ENCODE measurements at places on chromosomes 4 and X. TPM values are rescaled to one million over a fixed set of nuclear protein-coding genes. Genes with fewer than 3 reads are reported as not detected.

The RADX gene
- under 0.01 TPM for total RNA-seq

The SMIM10 gene
- total RNA-seq, result 0.65 TPM

The EXOC1L gene
- not detected for total RNA-seq

The CABS1 gene
- total RNA-seq, result not detected

The UCHL1 gene
- 788 TPM for total RNA-seq

The FHIP1A gene
- total RNA-seq, result 3.9 TPM

The ABRAXAS1 gene
- total RNA-seq, result 12.0 TPM

The LIMCH1 gene
- 53.1 TPM for total RNA-seq

The PPID gene
- total RNA-seq, result 15.0 TPM

The LEF1 gene
- 0.67 TPM for total RNA-seq

The KCNIP4 gene
- not detected for total RNA-seq

The MAGEA11 gene
- not detected for total RNA-seq

The EMCN gene
- 158 TPM for total RNA-seq
